ENCODE measurements at places on chromosomes 5 and 9.

- DNase-seq, result no peak
Measured at GRCh38 chr9:97779608-97780007, 73.4 kb upstream of the FOXE1 start.

DNA sequence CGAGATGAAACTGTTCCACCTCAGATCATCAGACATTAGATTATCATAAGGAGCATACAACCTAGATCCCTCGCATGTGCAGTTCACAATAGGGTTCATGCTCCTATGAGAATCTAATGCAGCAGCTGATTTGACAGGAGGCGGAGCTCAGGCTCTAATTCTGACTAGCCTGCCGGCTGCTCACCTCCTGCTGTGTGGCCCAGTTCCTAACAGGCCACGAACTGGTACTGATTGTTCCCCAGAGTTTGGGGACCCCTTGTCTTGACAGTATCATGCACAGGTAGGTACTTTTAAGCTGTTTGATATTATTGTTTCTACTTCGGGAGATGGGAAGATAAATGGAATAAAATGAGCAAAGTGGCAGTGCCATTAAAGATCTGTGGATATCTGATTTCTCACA, 66.9 kb downstream of the ZCCHC7 start:
- DNase-seq, result no peak

DNA sequence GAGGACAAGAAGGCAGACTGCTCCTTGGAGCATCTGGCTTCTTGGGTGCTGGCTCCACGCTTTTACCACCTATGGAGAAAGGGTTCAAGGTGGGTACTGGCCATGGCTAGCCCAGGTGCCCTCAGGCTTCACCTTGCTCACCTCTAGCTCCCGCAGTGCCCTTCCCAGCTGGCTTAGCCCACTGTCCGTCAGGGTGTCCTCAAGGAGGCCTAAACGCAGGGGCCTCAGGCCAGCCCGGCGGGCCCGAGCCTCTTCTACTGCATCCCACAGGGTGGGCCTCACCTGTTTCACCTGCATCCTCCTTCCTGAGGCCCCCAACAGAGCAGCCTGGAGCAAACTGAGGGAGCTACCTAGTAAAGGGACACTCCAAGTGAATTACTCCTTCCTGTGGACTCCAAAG, 9.1 kb downstream of the SLC35A4 start:
- DNase-seq, result no peak

DNA sequence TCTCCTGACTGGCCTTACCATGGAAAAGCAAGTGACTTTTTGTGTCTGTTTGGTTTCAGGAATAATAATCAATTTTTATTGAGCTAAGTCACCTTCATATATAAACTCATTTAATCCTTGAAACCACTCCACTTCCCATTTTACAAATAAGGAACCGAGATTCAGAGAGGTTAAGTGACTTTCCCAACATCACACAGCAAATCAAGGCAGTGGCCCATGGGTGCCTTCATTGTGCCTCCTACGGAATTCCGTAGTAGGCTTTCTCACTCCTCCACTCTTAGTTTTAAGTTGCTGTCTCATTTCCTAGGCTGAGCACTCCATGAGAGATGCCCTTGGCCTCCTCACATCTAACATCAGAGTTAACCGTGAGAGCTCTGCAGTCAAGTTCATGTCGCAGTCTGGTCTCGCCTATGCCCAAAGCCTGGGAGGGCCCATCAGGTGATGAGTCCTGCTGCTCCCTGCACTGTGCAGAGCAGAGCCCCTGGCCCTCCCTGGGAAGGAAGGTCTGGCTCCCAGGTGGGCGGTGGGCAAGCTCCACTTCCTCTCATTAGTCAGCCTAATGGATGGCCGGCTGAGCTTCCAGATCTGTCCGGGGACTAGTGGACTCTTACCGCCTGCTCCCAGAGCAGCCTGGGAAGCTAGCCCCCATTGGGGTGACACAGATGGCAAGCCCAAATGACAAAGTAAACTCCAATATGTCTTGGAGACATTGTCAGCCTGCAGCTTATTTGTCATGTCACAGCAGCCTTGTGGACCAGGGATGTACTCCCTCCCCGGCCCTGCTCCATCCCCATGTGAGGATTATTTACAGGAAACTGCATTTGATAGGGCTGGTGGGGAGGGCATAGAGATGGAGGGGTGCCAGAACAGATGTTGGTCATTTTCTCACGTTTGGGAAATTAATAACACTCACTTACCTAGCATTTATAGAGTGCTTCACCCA, 123.4 kb downstream of the MVB12B start:
- DNase-seq, result no peak

GRCh38 chr5:69113851-69114250, 20.0 kb downstream of the SLC30A5 start:
- DNase-seq, result no peak

Data from fibroblast of skin of right quadriceps (primary cell).